ENCODE measurements at places on chromosomes 5 and 9. TPM values are rescaled to one million over a fixed set of nuclear protein-coding genes. Genes with fewer than 3 reads are reported as not detected.

DNA sequence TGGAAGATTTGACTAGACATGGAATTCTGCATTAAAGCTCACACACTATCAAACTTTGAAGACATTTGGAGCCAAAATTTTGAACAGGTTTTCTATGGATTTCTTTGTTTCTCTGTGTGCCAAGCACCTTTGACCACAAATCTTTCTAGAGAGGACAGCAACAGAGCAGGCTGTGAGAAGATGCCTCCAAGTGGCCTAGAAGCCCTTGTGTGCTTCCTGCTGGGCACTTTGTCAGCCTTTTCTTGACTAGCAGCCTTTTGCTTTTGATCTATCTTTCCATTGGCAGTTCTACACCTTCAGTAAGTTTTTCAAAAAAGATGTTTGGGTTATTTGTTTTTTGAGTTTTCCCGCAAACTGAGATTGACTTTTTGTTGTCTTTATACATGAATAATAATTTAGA lies 84.6 kb downstream of the SNX24 start:
- no peak for DNase-seq

GRCh38 chr9:124342776-124343485 lies 72.3 kb downstream of the PSMB7 start:
- no peak for DNase-seq

The SPATA31D4 gene
- total RNA-seq: not detected

- DNase-seq: no peak
Observed at GRCh38 chr9:85730916-85731630, 10.7 kb downstream of the AGTPBP1 start.

GRCh38 chr5:136028782-136029742 lies at the start of gene TGFBI:
TSS of gene TGFBI (plus strand) at chr5:136028988. CDS start at chr5:136029056, 68 bp downstream.
- DNase-seq: peak; percentile 84

DNA sequence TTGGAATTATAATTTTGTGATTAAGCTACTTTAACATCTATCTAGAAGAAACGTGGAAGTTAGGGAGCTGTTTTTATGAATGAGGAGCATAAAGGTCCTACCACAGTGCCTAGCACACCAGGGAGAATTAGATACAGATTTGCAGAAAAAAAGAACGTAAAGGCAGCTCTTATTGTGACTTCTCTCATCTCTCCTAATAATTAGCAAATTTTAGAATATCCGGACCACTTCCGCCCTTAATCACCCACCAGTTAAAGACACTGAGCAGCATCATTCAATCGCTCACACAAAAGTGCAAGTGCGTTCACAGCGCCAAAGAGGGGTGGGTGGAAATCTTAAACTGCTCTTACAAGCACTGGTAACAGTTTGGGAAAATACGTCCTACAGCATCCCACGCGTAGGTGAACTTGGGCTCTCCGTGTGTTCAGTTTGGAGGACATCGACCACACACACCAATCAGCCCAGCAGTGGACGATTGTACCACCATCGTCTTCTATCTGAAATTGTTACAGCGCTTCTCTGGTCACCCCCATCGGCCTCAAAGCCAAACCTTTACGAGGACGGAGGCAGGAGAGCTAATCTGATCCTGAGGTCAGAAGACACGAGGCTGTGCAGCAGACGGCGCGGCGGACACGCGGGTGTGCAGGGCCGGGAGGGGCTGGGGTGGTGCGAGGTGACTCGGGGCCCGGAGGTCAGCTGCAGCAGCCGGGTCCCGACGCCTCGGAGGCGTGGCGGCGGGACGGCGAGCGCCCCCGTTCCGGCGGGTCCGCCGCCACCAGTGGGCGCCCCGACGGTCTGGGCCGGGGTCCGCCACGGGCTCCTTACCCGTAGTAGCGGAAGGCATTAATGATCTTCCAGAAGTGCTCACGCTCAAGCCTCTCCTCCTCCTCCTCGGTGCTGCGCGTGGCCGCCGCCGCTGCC lies 646 bp downstream of the CARNMT1 start:
- DNase-seq: peak; percentile 78

Data from left lobe of liver (tissue), 2 donors.